Activated CD4-positive, CD25-positive, alpha-beta regulatory T cell treated with anti-CD3 and anti-CD28 coated beads, Interleukin-2, amount 50 U/mL, for 72 hours (primary cell): ENCODE measurements at places on chromosomes 2 and 18.

DNA sequence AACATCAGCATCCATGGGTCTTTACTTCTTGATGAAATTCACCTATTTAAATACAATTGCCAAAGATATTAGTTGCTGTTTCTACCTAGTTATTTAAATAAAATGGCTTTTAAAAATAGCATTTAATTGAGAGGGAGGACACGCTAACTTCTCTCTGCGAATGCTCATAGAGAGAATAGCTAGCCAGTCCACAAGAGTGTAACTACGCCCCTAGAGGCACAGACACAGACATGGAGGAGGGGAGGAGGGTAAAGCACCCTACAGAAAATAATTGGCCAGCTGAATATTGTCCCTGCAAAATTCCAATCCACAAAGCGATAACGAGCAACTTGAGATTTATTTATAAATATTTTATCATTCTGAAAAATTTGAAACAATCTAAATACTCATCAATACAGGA is 97.0 kb upstream of the PAPOLG start:
- no peak for DNase-seq

- DNase-seq = peak; percentile 0
Observed at GRCh38 chr2:3636586-3637310, 21.3 kb upstream of the ALLC start.

- peak; percentile 42 for DNase-seq
Observed at GRCh38 chr2:54560146-54560881, 104.2 kb downstream of the SPTBN1 start.

- DNase-seq = no peak
Observed at GRCh38 chr2:21033237-21034155, 10.4 kb downstream of the APOB start.

DNA sequence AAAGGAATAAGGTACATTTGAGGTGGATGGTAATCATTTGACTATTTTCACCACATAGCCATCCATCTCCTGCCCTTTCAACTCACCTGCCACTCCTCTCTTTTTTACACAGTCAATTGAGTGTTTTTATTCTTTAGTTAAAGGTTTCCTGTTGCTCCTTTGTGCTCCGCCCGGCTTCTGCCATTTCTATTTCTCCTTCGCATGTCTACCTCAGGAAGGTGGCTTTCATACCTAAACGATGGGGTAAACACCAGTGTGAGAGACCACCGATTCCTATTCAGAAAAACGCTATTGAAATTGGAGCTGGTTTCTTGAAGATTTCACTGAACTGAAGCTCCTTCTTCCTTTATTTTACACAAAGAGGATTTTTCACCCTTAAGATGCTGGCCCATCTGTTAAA is 1628.0 kb upstream of the PIK3C3 start:
- DNase-seq = no peak

DNA sequence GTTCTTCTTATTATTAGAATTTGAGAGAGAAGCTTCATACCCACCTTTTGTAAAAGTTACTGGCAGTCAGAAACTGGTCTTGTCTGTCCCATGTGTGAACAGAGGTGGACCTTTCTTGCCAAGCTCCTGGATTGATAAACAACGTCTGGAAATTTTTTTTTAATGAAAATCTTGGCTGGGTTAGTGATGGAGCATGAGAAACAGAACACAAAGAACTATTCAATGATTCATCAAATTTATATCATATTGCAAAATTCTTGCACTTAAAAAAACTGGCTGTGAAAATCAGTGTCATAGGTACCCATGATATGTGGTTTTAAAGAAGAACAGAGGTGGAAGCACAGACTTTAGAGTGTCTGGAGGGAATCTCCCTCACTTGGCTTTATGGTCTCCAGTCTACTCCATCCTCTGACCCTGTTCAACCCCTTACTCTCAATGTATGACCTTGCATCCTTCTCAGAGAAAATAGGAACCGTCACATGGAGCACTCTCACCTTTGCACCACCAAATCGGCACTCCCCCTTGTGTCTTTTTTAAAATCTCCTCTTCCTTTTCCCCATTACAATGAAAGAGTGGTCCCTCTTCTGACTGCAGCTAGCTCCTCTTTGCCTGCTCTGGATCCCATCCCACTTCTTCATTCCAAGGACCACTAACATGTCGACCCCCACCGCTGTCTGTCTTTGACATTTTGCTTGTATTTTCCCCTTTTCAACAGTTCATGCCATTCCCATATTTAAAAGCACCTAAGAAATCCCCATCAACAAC is 58.2 kb downstream of the COPS8 start:
- no peak for DNase-seq

GRCh38 chr2:120448961-120449810 is 103.2 kb downstream of the INHBB start:
- no peak for DNase-seq

DNA sequence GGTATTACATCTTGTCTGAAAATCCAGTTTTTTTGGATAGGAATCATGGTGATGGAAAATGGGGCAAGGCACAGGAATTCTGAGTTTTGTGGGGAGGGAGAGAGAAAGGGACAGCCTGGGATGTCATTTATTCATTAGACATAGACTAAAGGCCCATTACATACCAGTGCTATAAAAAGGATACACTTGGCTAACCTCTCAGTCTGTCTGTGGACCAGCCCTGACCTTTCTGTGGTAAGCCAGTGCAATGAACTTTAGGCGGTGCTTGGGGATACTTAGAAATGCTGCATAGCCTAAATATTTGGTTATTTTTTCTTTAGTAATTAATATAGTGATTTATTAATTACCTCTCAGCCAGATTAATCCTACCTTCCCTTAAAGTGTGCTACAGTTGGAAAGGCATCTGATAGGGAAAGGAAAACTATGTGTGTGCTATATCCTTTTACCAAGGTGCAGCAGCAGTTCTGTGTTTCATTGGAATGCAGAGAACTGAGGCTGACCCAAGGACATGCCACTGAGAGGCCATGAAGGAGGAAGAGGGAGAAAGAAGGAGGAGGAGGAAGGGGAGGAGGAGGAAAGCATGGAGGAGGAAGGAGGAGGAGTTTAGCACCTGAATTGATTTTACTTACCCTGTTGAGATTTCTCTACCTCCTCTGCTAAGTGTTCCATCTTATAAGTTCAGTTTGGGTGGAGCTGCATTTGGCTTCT is 37.5 kb downstream of the KCNS3 start:
- DNase-seq = no peak

GRCh38 chr2:149470046-149470445 is 117.5 kb downstream of the MMADHC start:
- DNase-seq = no peak

DNA sequence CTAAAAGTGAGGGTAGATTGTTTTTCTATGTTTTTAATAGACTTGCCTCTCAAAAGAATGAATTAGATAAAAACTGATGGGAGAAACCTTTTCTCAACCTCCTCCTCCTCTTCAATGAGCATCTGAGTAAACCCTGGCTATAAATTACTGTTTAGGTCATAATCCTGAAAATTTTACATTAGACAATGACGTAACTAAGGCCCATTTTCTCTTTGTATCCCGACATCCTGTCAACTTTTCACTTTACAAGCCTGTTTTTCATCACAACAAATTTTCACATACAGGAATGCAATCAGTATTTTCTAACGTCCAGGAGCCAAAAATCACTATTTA is 1.3 kb downstream of the SPIRE1 start:
- no peak for DNase-seq

DNA sequence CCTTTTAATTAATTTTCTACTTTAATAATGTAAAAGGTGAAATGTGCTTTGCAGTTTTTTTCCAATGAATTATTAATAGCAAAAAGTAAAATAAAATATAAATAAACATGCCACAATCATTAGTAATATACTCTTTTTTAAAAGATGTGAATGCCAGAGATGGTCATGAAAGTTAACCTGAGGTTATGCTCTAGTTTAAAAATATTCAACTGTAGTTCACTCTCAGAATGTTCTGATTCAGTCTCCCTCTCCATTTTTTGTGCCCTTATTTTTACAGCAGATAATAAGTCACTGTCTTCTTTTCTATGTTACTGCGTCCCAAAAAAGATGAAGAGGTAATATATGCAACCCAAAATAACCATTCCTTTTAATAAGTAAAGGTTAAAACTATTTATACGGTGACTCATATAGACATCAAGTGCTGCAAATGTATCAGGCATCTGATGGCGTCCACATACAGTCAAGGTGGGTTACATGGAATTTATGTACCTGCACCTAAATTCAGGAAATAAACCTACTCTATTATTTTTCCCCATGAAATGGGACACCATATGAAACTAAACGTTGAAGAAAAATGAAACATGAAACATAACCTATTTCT is 153.6 kb upstream of the ZNF804A start:
- DNase-seq = no peak

DNA sequence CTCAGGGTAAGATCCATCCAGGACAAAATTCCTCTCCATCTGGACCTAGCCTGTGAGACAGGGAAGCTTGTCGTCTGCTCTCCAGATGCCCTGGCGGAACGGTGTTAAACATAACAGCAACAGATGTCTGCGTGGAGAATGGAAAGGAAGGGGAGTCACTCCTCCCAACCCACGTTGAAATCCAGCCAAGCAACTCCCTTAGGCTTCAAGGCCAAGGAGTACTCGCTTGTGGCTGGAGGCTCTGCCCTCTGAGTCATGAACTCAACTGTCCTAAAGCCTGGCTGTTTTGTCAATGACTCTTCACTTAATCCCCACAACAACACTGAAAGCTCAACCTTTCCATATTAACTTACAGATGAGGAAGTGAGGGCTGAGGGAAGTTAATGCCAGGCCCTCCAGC is 42.2 kb downstream of the TPO start:
- DNase-seq = no peak

GRCh38 chr2:21656330-21657075 is 532.7 kb downstream of the TDRD15 start:
- DNase-seq = no peak
